Mononuclear cell (primary cell): ENCODE measurements at places on chromosomes 3 and 15. TPM values are rescaled to one million over a fixed set of nuclear protein-coding genes. Genes with fewer than 3 reads are reported as not detected.

The EXD1 gene
- total RNA-seq = not detected

The HLTF gene
- total RNA-seq = 3.5 TPM

The MPI gene
- total RNA-seq = 26.0 TPM

The SCAMP5 gene
- total RNA-seq = 2.2 TPM

The SPTBN5 gene
- 0.31 TPM for total RNA-seq
